ENCODE measurements at places on chromosomes 4 and X.

GRCh38 chr4:57110640-57111511, 691 bp upstream of the IGFBP7 start:
- DNase-seq, result no peak

DNA sequence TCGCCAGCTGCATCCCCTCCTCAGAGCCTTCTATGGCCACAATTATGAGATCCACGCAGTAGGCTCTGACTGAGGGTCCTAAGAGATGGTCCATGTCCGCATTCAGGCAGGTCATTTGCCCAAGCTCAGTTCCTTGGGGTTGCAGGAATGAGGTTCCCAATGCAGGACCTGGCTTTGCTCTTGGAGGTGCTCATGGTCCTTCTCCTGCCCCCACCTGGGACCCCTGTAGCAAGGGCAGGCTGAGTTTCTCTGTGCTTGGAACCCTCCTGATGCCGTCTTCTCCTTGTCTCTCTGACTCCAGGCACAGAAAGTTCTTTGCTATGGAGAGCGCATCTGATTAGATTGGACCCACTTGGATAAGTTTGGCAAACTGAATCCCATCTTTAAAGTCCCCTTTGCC, 16.5 kb upstream of the SHOX start:
- DNase-seq, result no peak

DNA sequence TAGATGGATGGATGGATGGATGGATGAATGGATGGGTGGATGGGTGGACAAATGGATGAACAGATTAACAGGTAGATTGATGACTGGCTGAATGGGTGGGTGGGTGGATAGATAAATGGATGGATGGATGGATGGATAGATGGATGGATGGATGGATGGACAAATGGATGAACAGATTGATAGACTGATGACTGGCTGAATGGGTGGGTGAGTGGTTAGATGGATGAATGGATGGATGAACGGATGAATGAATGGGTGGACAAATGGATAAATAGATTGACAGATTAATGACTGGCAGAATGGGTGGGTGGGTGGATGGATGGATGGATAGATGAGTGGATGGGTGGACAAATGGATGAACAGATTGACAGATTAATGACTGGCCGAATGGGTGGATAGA, 13.6 kb upstream of the AKAP17A start:
- DNase-seq, result no peak

DNA sequence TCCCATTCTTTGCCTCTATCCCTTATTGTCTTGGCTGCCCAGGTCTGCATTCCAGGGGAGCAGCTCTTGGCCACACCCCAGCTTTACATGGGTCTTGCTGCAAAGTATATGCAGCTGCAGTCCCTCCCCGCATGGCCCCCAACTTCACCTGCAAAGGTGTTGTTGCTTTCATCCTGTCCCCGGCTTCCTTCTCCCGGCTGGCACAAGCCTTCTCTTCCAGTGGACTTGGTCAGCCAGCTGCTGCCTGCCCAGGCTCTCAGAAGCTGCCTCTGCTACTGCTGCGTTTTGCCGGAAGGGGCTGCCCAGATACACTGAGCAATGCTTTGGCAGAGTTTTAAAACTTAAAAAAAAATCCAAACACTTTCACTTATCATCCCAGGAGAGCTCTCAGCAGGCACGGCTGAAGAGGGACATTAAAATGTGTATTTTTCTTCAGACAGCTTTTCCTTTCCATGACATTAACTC, 121.2 kb upstream of the PDLIM3 start:
- no peak for DNase-seq

GRCh38 chrX:91434351-91435168, at the start of gene PABPC5:
PABPC5 (plus strand) TSS chrX:91434839; CDS start chrX:91435578, 739 bp downstream.
- DNase-seq, result no peak

Data from activated naive CD4-positive, alpha-beta T cell (primary cell).